Effector CD8-positive, alpha-beta T cell (primary cell): ENCODE measurements at places on chromosomes 7 and 10.

DNA sequence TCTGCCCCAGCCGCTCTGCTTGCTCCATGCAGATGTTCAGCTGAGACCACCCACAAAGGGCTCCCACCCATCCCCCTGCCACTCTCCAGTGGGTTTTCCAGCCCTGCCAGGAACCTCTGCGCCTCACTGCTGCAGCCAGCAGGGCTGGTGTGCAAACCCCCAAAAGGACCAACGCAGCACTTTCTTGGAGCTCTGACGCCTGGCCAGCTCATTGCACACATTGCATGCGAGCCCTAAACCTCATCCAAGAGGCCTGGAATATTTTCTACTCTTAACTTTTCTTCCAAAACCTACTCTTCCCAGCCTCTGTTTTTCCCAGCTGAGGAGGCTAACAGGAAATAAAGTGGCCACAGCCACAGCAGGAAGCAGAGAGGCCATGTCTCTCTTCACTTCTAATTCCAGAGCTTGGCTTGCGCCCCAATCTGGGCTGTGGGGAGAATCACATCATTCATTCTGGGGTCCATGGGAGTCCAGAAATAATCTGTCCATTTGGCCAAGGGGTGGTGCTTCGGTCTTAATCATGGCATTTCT lies 4.6 kb upstream of the FAM170B start:
- no peak for DNase-seq

DNA sequence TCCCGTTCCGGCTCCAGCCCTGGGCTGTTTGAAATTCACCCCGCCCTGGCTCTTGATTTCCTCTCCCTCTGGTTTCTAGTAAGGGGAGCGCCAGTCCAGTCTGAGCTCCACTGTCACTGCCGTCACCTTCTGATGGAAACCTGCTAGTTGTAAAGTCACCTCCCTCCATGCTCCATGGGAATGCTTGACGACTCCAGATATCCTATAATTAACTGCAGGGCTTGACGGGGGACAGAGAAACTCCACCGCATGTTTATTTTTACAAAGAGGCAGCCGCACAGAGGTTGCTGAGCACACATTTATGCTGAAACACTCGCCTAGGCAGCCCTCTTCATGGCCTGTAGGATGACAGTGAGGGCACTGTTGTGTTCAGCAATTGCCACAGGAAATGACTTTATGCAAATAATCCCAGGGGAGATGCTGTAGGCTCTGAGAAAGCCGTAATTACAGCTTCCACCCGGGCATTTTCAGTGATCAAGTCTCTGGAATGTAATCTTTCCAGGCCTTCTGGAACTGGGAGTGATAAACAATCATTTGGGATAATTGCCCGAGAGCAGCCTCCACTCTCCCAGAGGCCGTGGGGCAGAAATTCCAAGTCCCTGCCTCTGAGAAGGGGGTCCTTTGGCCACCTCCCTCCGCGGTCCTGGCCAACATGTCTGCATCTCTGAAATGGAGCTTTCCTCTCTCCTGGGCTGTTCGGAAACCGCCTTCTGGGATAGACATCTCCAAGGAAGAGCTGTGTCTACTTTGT lies 300.5 kb downstream of the KLF6 start:
- DNase-seq, result no peak

DNA sequence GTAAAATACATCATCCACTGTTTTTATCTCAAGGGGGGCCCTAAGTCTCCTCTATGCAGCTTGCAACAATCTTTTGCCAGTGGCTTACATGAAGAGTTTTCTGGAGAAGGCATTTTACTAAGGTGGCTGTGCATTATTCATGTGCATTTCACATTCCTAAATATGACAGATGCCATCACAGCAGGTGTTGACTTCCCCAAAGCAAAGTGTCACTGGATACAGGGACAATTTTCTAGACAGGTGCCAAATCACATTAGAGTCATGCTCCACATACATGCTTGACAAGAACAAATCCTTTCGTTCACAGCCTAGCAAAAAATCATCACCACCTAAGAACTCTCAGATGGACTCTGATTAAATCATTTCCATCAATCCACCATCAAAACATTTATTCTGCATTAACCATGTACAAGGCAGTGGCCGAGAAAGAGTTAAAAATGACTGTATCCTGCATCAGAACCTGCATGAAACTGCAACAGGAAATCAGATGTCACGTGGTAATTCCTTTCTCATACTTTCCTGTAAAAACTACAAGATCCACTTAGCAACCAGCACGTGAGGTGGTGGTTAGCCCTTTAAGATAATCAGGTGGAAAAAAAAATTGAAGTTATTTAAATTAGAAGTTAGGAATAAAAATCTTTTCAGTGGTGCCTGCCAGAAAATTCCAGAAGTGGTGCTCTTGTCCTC lies 88.2 kb upstream of the AFAP1L2 start:
- DNase-seq, result no peak

- DNase-seq, result no peak
Measured at GRCh38 chr10:78115135-78115853, 81.6 kb downstream of the RPS24 start.

DNA sequence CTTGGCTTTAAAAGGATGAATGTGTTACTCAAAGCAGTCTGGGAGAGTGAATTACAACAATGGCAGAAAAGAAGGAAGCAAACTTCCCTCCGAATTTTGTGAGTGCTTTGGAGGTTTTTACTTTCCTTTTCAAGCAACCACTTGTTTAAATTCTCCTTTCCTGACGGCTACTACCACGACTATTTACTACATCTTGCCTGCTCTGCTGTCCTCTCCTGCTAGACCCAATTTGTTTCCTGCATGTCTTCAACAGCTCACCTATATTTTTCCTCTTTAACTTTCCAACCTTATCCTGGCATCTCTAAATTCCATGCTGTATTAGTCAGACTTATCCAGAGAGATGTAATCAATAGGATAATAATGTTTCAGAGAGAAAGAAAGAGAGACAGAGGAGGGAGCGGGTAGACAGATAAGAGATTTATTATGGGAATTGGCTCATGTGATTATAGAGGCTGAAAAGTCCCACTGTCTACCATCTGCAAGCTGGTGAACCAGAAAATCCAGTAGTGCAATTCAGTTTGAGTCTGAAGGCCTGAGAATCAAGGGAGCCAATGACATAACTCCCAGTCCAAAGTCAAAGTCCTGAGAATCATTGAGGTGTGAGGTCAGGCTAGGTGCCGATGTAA lies 42.8 kb upstream of the SLC13A1 start:
- DNase-seq, result no peak

DNA sequence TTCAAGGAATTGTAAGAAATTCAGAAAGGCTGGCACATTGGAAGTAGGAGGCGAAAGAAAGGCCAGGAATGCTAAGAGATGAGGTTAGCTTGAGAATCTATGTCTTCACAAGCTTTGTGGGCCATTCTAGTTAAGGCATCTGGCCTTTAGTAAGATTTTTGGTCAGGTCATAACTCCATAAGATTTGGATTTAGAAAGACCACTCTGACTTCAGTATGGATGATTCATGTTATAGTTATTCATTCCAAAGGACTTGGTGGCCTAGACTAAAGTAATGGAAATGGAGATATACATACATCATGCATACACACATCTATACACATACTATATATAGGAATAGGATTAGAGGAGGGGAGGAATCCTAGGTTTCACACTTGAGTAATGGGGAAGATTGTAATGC lies 77.5 kb downstream of the SEPTIN7 start:
- no peak for DNase-seq
